NCI-H1694 treated with DMSO at 0.1 percent for 48 hours (cell line): ENCODE measurements at places on chromosomes 6 and 20.

GRCh38 chr6:136656121-136656520 is 105.9 kb upstream of the MAP7 start:
- no peak for DNase-seq

DNA sequence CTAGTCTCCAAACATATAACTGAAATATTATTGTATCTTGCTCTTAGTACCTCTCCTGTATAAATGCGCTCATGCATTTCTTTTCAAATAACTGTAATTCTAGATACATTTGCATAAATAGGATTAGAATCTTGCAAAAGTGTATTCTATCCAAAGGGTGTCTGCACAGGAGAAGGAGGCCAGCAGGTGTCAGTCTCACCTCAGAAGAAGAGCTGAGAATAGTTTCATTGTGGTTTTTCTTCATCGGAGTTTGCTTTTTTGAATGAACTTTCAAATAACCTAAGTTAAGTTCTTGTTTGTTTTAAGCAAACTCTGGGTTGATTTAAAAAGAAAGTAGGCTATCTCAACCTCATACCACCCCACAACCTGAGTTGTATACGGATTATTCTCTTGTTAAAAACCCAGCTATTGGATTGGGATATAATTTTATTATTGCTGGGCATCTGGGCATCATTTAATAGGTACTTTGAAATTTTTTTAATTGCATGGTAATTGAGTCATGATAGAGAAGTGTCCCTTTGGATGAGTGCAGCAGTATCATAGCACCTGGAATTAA is 125.0 kb upstream of the MLIP start:
- peak; percentile 37 for DNase-seq

DNA sequence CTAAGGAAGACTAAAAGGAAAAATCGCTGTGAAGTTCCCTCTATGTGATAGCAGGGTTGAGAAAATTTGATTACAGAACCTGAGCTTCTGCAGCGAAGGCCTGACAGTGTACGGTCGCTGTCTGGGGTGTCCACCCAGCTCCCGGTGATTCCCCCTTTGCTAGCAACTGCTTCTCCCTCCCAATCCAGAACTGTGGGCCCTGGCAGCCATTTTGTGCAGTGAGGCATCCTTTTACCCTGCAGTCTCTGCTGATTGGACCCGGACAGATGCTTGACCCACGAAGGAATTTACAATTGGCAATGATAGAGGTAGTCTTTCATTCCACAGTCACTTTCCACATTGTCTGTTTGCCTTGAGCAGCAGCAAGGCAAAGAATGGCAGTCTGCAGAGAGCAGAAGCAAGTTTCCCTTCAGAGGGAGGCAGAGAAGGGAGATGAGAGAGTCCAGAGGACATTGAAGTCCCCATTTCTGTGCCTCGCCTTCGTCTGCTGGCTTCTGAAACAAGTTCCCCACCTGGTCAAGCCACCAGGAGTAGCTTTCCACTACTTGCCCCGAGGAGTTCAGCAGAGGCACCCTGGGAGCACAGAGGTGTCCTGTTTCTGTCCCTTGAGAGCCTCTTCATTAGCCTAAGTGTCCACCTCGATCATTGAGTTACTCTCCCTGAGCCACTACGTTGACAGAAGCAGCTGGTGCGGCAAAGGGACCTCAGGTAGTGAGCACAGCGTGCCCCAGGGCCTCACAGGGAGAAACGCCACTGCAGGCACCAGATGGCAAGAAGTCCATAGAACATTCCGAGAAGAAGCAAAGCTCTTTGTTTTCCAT is 370.3 kb downstream of the NRN1 start:
- no peak for DNase-seq

GRCh38 chr6:50198245-50198644 is 148.5 kb upstream of the DEFB112 start:
- DNase-seq, result no peak

DNA sequence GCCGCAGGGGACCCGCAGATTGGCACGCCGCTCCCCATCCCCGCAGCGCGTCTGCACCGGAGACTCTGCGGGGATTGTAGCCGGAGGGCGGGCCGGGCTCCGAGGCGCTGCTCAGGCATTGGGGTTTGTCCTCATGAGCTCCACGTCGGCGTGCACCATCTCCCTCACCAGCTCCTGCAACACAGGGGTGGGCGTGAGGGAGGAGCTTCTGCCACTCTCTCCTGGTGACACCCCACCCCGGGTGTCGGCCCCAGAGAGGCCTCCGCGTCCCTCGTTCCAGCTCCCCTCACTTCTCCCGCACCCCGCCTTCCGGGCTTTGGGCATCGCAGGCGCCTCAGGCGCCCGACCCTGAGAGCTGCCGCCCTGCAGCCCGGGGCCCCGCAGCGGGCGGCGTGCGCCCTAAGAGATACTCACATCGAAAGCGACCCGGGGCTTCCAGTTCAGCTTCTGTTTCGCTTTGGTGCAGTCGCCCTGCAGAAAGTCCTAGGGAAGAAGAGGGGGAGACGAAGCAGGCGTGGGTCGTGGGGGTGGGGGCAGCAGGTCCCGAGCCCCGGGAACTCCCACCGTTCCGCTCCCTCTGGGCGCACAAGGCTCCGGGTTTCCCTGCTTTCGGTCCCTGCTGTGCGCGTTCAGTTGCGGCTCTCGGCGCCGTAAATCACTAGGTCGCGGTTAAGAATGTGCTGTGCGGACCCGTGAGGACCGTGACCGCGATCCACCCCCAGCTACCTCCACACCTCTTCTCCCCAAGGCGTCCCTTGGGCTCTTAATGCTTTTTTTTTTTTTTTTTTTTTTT is 14.5 kb downstream of the FOXC1 start:
- no peak for DNase-seq

DNA sequence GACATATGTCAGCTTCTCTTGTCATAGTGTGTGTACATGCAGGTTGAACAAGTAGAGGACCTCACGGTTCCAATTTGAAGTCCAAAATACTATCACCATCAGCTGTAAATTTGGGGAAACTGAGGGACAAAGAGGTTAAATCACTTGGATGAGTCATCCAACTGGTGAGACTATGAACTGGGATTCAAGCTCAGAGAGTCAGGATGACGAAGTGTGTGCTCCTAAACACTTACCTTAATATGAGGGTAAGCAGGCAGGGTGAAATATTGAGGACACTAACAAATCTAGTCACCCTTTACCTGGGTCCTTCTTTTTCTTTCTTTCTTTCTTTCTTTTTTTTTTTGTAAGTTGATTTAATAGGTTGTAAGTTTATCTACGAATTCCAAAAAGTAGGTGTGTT is 198.3 kb downstream of the KCNQ5 start:
- no peak for DNase-seq

DNA sequence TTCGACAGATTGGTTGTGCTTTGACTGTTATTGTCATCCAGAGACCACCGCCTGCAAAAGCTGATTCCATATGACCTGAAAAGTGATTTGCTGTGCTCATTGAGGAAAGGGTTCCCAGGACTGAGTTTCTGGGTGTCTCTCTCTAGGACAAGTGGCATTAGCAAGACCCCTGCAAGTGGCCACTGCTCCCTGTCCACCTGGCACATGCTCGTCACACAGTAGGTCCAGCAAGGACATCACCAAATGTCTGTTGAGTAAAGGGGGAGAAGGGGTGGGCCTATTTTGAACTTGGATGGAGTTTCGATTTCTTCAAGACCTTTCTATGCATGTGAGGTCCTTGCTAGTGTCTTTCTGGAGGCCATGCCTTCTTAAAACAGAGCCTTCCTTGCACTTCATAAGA is 48.9 kb upstream of the IYD start:
- no peak for DNase-seq
